ENCODE measurements at places on chromosomes 5 and 9. TPM values are rescaled to one million over a fixed set of nuclear protein-coding genes. Genes with fewer than 3 reads are reported as not detected.

GRCh38 chr9:221989-222776 lies 7.5 kb downstream of the DOCK8 start:
- DNase-seq: no peak

- DNase-seq: no peak
These were observed 103.2 kb downstream of the MSX2 start for GRCh38 chr5:174827558-174827957.

DNA sequence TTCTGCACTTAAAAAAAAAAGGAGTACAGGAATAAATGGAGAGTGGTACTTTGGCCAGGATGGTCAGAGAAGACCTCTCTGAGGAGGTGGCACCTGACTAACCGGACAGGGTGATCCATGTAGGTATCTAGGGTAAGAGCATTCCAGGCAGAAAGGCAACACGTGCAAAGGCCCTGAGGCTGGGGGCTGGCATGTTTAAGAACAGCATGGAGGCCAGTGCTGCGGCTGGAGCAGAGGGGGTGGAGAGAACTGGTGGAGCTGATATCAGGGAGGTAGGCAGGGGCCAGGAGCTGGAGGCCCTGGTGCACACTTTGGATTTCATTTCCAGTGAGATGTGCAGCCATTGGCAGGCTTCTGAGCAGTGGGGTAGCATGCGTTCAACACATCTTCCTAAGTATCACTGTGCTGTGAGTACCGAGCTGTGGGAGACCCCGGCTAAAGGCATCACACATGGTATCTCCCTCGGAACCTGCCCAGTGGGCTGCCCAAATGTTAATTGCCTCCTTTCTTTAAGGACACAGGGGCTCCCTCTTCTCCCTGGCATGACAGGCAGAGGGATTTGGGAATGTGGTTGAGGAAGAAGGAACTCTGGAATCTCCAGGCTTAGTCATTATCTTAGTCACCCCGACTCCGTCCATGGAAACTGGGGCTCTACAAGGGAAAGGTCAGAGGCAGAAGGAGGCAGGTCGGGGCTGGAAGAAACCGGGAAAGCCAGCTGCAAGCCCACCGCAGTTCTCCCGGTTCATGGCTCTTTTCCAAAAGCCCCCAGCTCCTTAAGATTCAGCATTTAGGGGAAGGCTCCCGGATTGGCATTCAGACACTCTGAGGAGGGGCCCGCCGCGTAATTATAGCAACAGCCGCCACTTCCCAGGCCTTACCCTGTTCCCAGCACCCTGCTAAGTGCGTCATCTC lies 18.6 kb downstream of the SLC6A7 start:
- no peak for DNase-seq

GRCh38 chr9:100222674-100223073 lies 123.6 kb downstream of the INVS start:
- DNase-seq: no peak

DNA sequence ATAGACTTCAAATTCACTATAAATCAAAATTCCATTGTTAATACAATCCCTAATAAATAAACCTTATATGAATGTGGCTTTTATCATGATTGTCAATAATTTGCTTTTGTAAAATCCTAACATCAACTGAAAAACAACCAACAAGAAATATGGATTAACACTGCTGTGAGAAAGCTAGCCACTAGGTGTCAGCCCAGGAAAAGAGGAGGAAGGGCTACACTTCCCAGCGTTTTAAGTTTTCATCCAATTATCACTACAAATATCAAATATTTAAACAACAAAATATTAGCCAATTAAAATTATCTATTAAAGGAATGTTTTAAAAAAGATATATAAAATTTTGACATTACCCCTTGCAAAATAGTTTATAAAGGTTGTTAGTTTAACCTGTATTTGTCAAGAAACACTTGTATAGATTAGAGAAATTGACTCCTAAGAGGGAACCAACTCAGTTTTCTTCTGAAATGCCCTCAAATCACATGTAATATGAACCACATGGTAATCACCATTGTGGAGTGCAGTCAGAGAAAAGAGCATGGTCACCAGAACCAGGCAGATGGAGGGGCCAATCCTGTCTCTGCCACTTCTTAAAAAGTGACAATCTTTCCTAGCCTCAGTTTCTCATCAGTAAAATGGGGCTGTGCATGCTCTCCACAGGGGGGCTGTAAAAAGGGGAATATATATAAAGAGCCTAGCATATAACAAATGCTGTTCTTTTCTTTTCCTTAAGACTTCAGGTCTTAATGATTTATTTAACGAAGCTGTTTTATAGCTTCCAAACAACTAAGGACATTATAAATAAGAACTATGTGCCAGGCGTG lies 188.2 kb downstream of the CRB2 start:
- DNase-seq: no peak

GRCh38 chr5:74424162-74424868 lies 216.2 kb downstream of the ENC1 start:
- no peak for DNase-seq

GRCh38 chr5:43338862-43339261 lies 25.6 kb upstream of the HMGCS1 start:
- no peak for DNase-seq

NR4A3 gene
- total RNA-seq: 19.9 TPM

ZFAND5 gene
- total RNA-seq: 113 TPM

DNA sequence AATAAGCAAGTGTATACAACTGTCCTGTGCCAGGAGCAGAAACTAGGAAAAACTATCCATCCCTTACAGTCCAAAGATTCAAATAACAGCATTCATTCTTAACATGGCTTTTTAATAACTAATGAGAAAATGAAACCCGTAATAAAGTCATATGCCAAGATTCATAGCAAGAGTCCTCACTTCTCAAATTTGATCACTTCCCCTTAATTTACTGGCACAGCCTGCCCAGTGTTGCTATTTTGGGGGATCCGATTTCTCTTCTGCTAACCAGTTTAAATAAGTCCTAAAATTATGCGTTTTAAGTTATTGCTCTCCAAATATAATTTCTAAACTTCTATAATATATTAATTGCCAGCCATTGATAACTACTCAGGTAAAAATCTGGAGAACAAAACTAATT lies 177.0 kb upstream of the PTGER4 start:
- no peak for DNase-seq

CCDC171 gene
- 1.4 TPM for total RNA-seq

ZBTB6 gene
- total RNA-seq: 6.3 TPM

DNA sequence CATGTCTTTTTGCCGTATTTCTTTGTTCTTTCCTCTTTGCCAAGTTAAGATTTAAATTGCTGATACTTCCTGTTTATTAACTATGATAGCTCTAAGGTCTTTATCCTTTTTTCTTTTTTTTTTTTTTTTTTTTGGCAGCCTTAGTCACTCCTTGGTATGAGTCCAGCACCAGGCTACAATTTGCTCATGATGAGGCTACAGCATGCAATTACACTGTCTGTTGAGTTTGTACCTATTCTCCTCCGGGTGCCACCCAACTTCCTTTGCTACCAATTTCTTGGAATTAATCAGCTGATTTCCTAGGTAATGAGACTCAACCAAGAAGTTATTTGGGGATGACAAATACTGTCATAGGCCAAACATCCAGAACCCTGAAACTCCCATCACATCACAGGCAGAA lies 25.5 kb downstream of the ACTL7B start:
- DNase-seq: no peak

PCDHA5 gene
- total RNA-seq: not detected

- no peak for DNase-seq
These were observed 82.3 kb downstream of the SLC1A3 start for GRCh38 chr5:36688722-36689121.

Data from right atrium auricular region (tissue), 2 donors.